ENCODE measurements at places on chromosomes 1 and 21.

DNA sequence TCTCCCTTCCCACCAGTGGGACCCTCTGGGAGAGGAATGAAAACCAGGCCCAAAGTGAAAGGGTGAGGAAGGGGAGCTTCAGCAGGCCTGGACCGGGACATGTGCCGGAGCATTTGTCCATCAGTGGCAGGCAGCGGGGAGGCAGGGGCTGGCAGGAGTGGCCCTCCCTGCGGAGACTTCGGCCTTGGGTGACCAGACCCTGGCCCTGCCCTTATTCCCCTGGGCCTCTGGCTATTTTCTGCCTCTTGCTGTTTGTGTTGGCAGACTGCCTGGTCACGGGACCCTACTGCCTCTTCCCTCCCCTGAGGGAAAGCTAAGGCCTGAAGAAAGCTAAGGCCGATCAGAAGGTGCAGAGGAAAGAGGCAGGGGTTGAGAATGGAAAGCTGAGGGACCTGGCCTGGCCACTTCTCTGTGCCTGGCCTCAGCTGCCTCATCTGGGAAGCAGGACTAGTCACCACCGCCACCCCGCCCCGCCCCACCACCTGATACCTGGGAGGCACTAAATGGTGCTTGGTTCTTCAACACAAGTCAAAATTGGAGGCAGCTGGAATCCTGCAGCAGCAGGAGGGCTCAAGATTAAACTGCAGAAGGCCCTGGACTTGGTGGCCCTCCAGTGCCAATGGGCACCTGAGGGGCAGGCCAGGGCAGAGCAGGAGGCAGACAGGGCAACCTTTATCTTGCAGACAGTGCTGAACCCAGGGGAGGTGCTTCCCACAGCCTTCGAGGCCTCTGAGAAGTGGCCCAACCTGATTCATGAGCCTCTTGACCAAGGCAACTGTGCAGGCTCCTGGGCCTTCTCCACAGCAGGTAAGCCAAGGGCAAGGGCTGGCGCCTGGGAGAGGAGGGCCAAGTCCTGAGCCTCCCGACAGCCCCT, 7.9 kb downstream of the TINAGL1 start:
- no peak for DNase-seq

- no peak for DNase-seq
Measured at GRCh38 chr1:178168536-178168935, 74.6 kb downstream of the RASAL2 start.

- no peak for DNase-seq
Measured at GRCh38 chr1:1835546-1835945, 55.3 kb downstream of the GNB1 start.

- DNase-seq = no peak
Measured at GRCh38 chr1:174965362-174966007, 34.3 kb upstream of the CACYBP start.

DNA sequence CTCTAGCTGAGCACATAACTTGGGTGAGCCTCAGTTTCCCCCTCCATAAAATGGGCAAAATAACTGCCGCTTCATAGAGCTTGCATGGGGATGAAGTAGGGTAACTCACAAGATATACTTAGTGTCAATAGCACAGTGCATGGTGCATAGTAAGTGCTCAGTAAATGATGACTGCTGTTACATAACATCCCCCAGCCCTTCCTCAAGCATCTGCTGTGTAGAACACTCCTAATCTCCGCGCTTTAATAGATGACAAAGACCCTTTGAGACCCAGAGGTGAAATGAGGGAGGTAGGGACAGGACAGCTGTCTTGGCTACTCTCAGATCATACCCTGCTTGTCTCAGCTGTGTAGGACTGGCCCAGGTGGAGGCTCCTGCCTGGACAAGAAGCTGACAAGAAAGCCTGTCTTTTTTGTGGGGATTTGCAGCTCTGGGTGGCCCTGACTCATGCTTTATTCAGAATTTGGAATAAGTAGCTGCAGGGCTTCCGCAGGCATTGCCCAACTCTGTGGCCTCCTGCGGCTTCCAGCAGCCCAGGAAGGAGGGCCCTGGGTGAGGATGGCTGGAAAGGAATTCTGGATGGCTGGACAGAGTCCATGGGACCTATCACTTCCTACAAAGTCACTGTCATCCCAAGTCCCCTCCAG, 20.7 kb upstream of the PADI4 start:
- DNase-seq = no peak

DNA sequence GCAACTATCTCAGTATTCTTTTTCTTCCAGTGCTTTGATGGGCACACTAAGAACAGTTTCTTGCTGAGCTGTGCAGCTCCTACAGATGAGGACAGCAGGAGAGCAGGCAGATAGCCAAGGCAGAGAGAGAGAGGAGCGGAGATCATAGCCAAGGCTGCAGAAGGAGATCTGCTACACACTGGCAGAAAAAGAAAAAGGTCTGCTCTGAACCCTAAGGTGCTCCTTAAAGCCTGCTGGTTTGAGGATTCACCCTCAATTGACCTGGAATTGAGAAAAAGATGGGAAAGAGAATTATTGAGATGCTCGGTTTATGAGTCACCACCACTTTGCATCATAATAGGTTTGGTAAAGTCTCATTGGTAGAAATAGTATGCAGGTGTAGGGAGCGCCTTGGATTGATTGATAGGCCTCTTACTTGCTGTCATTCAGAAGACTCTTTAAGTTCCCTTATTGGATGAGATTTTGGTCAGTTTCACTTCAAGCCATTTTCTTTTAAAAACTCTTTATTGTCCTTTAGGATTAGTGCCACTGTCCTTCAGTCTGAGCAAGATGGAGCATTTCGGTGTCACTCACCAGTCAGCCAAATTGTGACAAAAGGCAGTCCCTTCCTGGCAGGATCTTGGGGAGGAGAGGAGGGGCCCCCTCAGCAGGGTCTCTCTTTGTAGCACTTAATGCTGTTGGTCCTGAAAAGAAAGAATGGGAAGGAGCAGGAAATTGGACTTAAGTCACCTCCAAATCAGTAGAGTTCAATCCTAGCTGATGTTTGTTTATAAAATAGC, 685.0 kb downstream of the ADGRL2 start:
- no peak for DNase-seq

Data from endothelial cell (in vitro differentiated cells).